ENCODE measurements at places on chromosomes 11 and 22.
A peak's percentile ranks its signal among the peaks of the same experiment; 100 is the strongest.

- no peak for DNase-seq
These were observed 607.9 kb downstream of the BUD13 start for GRCh38 chr11:116164843-116165242.

DNA sequence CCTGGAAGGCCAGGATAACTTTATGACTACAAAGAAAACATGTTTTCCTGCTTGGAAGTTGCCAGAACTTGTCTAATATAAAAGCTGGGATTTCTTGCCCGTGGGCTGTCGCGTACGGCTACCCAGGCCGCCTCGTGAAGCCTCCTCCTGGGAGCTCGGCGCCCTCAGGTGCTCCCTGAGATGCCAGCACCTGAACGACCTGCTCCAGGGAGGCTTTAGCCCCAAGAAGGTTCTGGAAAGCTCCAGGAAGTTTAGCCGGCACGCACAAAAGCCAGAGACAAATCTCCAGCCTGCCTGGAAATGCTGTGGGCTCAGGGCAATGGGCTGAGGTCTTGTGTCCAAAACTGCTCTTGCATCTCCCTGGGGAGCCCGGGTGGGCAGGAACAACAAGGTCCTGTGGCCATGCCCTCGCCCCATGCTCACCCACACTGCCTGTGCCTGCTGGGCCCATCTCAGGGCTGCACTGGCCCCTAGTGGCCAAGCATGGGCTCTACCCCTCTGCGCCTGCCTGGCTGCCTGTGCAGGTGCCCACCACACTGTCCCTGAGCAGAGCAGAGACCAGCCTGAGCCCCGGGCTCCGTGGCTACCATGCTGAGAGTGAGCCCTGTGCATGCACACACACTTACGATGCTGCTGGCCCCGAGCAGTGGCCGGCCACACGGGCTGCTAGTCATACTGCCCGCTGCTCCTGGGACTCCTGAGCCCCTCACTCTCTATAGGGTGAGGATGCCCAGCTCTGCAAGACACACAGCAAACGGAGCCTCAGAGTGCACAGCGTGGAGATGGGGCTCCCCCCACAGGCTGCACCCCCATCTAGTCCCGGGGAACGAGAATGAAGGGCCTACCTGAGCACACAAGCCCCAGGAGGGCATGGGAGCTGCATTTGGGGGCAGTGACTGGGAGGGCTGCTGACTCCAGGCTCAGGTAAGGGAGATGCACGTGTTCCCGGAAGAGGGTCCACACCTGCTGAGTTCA, 4.9 kb upstream of the CELSR1 start:
- DNase-seq, result peak; percentile 80

GRCh38 chr11:40787224-40787623, 672.2 kb downstream of the LRRC4C start:
- no peak for DNase-seq

DNA sequence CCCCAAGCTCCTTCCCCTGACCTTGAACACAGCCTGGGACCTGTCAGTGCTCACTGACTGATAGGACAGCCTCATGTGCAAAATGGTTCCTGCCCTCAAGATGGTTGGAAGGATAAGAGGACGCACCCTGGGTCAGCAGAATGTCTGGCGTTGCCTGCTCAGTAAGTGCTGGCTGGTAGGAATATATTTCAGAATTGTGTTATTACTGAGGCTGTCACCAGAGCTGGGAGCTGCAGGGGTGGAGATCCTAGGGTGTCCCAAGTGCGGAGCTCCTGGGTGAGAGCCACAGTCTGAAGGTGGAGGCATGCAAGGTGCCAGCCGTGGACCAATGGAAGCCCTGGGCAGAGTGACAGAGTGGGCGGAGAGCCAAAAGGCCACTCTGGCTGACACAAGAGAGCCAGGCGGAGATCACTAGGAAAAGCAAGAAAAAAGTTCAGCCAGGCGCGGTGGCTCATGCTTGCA, 1.0 kb upstream of the SEC14L4 start:
- no peak for DNase-seq

- no peak for DNase-seq
These were observed 56.6 kb downstream of the LINC01488 start for GRCh38 chr11:69537855-69538640.

DNA sequence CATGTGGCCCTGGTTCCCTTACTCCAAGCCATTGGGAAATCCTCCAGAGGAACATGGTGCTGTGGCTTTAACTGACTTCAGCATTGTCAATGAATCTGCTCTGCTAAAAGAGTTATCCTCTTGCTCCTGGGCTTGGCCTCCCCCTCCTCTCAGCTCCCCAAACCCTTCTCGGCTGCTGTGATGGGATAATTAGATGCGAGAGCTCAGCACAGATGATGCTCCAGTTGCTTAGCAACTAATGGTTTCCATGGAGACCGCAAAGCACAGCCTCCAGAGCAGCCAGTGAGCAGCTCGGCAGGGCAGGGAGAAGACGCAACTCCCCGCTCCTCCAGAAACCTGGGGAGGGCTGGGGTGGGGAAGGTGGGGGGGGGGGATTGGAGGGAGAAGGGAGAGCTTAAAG, 2.8 kb upstream of the UPK2 start:
- DNase-seq, result peak; percentile 61

- DNase-seq, result peak; percentile 72
These were observed 90.1 kb downstream of the ETS1 start for GRCh38 chr11:128497061-128497775.

GRCh38 chr11:75344761-75345454, 6.6 kb downstream of the ARRB1 start:
- peak; percentile 48 for DNase-seq

DNA sequence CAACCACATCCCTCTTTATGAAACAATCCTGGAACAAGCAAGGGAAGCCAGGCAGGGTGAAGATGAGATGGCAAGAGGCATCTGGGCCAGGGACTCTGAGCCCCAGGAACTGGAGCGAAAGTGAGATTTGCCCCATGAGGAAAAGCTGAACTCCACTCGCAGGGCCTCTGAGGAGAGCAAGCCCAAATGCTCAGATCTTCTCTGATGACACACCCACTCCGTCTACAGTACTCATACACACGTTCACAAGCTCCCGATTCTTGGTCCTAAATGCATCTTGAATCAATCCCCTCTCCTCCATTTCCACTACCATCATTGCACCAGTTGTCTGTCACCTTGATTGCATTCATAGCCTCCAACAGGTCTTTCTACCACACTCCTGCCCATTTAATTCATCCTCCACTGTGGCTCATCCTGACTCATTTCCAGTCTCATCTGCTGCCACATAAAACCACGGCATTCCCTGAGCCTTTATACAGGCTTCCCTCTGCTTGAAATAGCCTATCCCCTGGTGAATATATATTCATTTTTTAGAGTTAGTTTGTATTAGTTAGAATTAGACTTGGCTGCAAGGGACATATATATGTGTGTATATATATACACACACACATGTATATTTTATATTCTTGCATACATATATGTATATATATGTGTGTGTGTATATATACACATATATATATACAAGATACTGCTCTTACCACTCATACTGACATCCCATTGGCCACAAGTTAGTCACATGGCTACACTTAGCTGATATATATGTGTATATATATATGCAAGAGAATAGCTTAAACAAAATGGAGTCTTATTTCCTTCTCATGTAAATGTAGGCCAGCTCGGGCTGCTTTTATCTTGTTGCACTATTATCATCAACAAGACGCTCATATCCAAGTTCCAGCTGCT, 1.4 kb upstream of the APOA5 start:
- no peak for DNase-seq

- DNase-seq, result no peak
These were observed 116.1 kb downstream of the CYP2R1 start for GRCh38 chr11:14775897-14776296.

GRCh38 chr11:72520815-72521214, 86.5 kb upstream of the CLPB start:
- no peak for DNase-seq

- no peak for DNase-seq
These were observed 7.9 kb downstream of the ADORA2A start for GRCh38 chr22:24435323-24435645.

- DNase-seq, result no peak
These were observed 38.2 kb upstream of the LYVE1 start for GRCh38 chr11:10606536-10607208.

DNA sequence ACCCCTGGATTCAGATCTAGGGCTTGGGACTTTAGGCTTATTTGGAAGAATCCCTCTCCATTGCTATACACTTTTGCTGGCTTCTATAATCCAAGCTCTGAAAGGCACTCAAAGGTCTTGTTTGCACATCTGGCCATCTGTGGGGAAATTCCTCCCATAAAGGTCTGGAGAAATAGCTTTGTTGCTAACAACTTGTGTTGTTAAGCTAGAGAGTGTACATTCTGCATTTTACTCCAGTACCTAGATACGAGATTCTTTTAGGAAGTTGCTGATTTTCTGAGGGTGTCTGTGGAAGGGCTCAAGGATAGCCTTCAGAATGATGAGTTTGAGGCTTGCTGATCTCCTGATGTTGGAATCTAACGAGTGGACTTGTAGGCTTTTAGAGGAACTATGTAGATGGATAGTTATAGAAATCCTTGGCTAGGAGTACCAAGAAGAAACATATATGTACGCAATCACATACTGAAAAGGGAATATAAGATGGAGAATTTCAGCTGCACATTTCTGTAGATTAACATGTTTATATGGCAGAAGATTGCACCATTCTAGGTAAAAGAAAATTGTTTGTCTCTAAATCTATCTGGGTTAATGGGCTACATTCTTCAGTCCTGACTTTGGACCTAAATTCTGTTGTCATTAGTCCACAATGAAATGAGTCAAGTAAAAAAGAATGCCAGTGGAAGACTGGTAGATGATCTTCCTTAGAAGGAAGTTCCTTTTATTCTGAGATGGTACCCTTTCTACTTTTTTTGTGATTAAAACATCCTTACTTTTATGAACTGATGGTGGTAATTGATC, 51.0 kb downstream of the UBASH3B start:
- no peak for DNase-seq

DNA sequence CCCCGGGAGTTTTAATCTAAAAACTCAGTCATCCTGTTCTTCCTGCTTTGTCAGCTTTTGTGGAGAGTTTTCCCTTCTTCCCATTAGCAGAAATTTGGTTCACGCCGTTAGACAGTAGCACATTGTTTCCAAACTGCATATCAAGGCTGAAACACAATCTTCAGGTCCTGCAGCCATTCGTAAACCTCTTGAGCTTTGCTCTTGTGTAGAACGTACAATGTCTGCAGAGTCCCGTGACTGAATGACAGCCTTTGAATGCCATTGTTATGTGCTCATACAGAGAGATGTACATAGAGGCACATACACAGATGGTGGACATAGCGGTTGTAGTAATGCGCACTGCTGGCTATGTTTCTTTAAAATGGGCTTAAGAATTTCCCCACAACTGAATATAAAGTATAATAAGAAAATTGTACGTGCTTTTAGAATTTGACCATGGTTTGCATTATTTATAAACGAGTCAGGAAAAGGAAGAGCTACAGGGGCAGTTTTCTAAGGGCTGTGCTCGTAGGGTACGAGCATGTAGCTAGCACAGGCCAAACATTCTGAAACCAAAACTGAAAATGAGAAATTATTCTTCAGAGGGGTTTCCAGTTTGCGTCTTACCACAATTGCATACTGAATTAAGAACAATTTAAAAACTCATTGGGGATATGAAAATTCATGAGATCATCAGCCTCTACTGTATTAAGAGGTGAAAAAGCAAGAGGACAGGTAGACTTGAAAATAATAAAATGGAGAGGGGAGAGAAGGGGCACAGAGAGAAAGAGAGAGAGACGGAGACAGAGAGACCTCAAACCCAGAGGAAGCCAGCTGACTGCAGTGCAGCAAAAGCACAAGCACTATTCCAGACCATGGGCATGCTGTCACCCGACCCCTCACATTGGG, 310.1 kb downstream of the CADM1 start:
- DNase-seq, result peak; percentile 25
